Aortic smooth muscle cell (primary cell): ENCODE measurements at places on chromosomes 2 and 18. TPM values are rescaled to one million over a fixed set of nuclear protein-coding genes. Genes with fewer than 3 reads are reported as not detected.

MARCO gene
- total RNA-seq: not detected in 2 replicates

FARSB gene
- total RNA-seq: 10.1 and 16.0 TPM in 2 replicates

CRYGD gene
- not detected in 2 replicates for total RNA-seq

SPHKAP gene
- total RNA-seq: 0.19 and 1.6 TPM in 2 replicates
